ENCODE measurements at places on chromosomes 5 and 9.

DNA sequence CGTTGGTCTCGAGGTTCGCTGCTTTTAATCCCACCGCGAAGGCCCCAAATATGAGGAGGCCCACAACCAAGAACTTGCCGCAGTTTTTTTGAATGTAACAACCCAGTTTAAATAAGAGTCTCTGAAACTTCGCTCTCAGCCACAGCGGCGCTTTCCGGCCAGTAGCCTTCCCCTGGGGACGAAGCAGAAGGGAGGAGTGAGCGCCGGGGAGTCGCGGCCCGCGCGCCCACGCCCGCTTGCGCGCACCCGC, 10.4 kb downstream of the PTCH1 start:
- DNase-seq = peak; percentile 85

- DNase-seq = no peak
Observed at GRCh38 chr9:131873335-131873734, 133.5 kb upstream of the RAPGEF1 start.

DNA sequence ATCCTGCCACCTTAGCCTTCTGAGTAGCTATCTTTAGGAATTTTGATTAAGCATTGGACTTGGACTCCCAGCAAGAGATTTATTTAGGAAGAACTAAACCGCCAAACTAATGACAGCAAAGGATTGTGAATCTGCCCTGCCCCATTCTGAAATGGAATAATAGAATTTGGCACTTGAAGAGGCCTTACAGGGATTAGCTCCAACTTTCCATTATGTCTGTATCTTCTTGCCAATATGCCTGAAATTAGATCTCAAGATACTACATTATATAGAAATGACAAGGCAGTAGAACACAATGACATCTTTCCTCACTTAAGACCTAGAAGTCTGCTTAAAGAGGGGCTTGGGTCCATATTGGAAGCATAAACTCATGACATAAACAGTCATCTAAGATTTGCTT, 77.0 kb upstream of the DPYSL3 start:
- DNase-seq = no peak

GRCh38 chr5:158079097-158079496, 220.2 kb upstream of the CLINT1 start:
- DNase-seq = no peak

GRCh38 chr9:120107138-120107537, 472.8 kb downstream of the CDK5RAP2 start:
- no peak for DNase-seq

DNA sequence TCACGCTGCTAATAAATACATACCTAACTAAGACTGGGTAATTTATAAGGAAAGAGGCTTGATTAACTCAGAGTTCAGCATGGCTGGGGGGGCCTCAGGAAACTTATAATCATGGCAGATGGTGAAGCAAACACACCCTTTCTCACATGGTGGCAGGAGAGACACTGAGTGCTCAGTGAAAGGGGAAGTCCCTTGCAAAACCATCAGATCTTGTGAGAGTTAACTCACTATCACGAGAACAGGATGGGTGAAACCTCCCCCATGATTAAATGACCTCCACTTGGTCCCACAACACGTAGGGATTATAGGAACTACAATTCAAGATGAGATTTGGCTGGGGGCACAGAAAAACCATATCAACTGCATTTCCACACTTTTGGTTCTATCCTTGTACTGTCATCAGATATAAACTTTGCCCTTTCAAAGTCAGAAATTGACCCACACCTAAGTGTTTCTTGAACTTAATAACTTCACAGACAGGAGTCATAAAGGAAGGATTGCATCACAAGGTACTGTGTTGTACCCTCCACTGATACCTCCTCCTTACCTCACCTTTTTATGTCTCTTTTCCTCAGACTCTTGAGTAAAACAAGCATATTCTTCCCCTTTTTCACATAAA, 319.1 kb upstream of the PIK3R1 start:
- DNase-seq = no peak

- peak; percentile 1 for DNase-seq
Observed at GRCh38 chr5:30413540-30413939, 779.9 kb upstream of the CDH6 start.

DNA sequence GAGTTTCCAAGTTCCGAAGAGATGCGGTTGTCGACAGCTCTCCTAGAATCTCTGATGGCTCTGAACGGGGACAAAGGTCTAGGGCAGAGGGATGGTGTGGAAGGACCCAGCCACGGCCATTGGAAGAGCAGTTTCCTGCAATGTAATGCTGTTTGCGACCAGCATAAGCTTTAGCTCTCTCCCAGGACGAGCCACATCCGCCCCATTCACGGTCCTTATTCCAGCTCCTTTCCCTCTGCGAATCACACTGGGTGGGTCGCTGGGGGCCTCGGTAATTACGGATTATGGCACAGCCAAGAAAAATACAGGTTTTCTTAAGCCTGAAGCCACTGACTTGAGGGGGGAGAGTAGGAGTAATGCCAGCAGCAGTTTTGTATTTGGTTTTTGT, 22.7 kb downstream of the ANXA2R start:
- no peak for DNase-seq

GRCh38 chr5:107469485-107470294, 201.0 kb downstream of the EFNA5 start:
- peak; percentile 56 for DNase-seq

DNA sequence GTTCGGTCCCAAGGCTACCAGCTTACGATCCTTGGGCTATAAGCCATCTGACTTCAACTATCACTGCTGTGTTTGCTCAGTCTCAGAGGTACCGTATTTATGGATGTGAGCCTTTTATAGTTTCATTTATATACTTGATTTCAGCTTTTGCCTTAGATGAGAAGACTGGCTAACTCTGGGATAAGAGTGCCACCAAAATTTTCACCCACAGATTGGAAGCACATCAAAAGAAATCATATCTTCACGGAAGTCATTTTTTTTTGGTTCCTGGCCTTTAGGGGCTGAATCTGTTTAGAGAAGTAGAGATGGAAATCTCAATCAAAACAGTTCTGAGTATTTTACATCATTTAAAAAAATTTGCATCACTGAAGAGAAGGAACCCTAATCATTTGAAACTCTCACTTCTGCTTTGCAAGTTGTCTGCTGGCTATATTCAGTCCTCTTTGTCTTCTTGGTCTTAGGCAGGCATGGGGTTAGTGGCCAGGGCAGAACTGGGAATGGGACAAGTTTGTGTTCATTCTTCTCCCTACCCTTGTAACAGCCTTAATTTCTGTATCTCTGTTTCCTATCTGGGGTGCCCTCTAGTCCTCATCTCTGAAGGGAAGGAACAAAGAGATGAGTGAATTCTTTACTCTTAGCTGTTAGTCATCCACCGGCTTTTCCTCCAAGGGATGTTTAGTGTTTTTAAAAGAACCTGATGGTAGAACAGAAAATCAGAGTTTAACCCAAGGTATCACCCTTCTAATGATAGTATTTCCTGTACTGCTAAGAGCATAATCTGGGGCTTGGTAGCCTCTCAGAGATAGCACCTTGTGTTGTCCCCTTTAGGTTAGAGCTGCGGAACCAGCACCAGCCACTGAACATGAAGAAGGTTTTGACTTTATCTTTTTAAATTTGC, 14.1 kb upstream of the TNFAIP8 start:
- DNase-seq = no peak

DNA sequence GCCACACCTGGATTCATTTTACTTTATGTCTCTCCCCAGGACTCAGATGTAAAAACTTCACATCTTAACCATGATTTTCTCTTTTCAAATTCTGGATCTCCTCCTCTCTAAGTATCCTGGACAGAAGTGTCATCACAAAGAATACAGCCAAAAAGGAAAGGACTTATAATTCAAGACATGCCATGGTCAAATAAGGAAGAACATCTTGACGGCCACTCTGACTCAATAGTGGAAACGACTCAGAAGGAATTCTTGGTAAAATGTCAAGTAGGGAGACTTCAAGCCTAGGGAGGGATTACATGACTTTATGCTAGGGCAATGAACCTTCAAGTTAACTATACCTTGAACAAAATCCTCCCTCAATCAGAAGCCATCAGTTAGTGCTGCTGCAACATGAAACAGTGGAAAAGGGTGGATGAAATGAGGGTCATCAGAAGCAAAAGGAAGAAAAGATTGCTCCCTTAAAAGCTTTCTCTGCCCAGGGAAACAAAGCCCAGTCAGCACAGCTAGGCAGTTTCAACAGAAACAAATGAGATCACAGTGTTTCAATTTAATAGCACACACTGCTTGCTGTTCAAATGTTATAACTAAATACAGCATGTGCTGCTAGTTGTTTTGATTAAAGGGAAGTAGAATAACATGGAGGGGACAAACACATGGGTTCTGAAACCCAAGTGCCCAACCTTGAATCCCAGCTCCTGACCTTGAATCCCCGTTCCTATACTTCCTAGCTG, 101.4 kb downstream of the LPAR1 start:
- no peak for DNase-seq

All from muscle of back (tissue), 13 donors.